ENCODE measurements at places on chromosomes 11 and 22.

- DNase-seq, result no peak
Measured at GRCh38 chr11:89147229-89147628, 30.4 kb upstream of the TYR start.

- no peak for DNase-seq
Measured at GRCh38 chr22:24010018-24010391, 1.1 kb upstream of the CABIN1 start.

GRCh38 chr22:49973018-49973961, 12.7 kb downstream of the PIM3 start:
- no peak for DNase-seq

- no peak for DNase-seq
Measured at GRCh38 chr11:32864555-32864954, 28.1 kb upstream of the QSER1 start.

DNA sequence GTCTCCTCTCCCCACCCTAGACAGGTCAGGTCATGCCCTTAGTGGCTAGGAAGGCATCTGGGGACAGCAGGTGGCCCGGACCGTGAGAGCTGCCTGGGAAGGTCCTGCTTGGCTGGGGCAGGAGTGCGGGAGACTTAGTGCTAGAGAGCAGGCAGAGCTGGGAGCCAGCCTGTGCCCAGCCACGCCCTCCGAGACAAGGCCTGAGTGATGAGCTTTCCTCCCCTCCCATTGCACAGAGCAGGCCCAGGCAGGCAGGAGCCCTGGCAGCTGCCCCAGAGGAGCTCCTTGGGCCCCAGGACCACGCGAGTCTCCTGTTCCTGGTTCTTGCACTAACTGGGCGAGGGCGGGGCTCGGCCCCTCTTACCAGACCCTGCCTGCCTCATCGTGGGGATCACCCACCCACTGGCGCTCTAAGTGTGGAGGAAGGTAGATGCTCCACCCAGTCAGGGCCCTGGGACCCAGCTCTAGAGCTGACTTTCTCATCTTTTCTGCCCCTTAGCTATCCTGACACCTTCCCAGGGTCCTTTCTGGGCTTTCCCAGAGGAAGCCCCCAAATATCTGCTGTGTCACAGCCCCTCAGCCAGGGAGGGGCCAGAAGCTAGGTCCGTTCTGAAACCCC, 44.9 kb downstream of the MACROD1 start:
- no peak for DNase-seq

DNA sequence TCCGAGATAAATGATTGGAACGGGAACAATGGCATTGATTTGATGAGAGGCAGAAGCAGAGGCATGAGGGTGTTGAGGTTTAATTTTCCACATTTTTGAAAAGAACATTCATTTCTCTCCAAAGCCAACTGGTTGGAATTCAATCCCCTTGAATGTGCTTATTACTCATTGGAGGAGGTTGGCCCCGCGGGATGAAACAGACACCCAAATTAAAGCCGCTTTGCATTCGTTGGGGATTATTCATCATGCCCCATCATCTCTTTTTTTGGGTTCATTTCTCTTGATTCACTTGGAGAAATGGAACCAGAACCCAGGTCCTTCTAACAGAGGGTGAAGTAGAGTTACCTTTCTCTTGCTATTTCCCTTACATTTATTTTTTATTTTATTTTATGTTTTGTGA, 47.6 kb upstream of the PARVG start:
- DNase-seq, result peak; percentile 89

- no peak for DNase-seq
Measured at GRCh38 chr11:105189581-105189980, 50.0 kb upstream of the CARD18 start.

- no peak for DNase-seq
Measured at GRCh38 chr11:72786305-72787215, 7.3 kb downstream of the STARD10 start.

GRCh38 chr11:69834251-69834650, 15.0 kb upstream of the FGF3 start:
- no peak for DNase-seq

GRCh38 chr11:65114538-65115171, 2.8 kb downstream of the ZNHIT2 start:
- DNase-seq, result no peak

- no peak for DNase-seq
Measured at GRCh38 chr22:41343300-41343699, 38.4 kb upstream of the TEF start.

- DNase-seq, result no peak
Measured at GRCh38 chr22:22698263-22698750, 53.9 kb downstream of the GGTLC2 start.

GRCh38 chr11:118443590-118444218, 7.4 kb downstream of the KMT2A start:
- DNase-seq, result no peak

- DNase-seq, result no peak
Measured at GRCh38 chr11:1006762-1007161, 29.8 kb downstream of the MUC6 start.

- no peak for DNase-seq
Measured at GRCh38 chr22:24878969-24879368, 67.5 kb downstream of the LHFPL7 start.

DNA sequence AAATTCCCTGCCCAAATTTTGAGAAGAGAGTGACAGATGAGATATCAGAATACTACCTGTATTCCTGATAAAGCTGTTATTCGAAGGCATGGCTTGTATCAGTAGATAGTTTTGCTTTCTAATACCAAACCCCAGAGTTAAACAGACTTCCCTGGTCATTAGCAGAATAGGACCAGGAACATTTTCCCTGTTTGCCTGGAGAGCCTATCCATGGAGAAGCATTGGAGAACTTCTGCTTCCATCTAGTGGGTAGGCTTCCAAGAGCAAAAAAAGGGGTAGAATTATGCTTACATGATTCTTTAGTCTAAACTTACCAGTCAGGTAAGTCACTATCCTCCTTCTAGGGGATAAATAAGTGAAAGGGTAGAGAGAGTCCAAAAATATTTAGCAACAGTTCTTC, 14.2 kb downstream of the PDE3B start:
- DNase-seq, result no peak

GRCh38 chr11:128891913-128892398, 800 bp downstream of the KCNJ5 start:
- DNase-seq, result no peak

DNA sequence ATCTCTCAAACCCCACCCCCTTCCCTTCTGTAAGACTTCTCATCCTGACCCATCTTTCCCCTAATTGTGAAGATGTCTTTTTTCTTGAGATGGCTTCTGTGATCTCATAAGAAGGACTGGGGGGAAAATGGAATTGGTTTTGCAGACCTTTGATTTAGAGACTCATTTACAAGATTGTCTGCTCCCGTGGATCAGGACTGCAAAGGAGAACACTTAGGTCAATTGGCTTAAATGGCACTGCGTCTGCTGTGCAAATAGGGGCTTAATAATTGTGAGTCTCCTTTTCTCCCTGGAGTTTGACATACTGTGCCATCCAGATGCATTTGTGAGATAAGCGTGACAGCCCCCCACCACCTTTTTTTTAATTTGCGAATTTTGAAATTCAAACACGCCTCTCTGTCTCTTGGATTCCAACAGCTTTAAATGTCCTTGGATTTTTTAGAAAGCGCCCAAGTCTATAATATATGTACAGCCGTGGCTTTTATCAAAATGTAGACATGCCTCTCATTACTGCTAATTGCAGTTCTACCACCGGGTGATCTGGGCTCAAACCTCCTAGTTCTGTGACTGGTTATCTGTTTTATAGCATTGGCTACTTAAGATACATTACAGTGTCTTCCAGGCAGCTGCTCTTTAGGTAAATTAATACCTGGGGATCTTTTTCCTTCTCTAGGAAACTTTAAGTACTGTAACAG, 150.0 kb downstream of the DBX1 start:
- no peak for DNase-seq

- DNase-seq, result no peak
Measured at GRCh38 chr11:81135570-81135969, 1598.1 kb downstream of the FAM181B start.

DNA sequence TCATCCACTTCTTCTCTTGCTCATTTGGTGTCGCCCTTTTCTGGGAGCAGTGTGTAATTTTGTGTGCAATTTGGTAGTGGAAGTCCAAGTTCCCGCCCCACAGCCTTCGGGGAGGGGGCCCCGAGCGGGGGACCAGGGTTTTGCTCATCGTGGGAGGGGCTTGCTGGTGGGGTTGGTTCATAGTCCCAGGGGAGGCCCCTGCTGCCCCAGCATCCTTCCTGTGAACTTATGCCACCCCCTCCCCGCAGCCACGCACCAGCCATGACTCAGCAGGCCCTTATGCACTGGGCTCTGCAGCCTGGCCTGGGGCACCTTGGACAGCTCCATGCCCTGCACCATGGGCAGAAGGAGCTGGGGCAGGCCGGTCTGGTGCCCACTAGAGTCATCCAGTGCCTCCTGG, 1183.6 kb downstream of the BRD1 start:
- DNase-seq, result no peak

DNA sequence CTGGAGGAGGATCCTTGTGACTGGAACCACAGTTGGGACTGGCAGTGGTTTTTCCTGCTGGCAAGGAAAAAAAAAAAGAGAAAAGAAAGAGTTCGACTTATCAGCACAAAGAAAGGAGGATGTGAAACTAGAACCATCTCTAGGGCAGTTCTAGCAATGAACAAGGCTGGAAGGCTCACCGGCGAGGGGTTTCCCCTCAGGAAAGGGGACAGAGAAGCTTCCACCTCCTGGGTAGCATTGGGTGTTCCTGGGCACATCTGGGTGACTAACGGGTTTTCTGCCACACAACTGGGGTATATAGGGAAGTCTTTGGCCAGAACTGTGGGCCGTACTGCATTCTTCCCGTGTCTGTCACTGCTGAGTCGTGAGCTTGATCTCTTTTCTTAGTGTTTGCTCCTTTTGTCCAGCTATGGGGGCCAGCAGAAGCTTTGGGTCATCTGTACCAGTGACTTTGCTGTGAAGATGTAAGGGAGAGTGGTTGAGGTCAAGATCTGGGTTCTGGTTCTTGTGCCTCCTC, 109.4 kb upstream of the OR4B1 start:
- DNase-seq, result no peak

- no peak for DNase-seq
Measured at GRCh38 chr11:8035200-8035855, 45.7 kb upstream of the TUB start.

DNA sequence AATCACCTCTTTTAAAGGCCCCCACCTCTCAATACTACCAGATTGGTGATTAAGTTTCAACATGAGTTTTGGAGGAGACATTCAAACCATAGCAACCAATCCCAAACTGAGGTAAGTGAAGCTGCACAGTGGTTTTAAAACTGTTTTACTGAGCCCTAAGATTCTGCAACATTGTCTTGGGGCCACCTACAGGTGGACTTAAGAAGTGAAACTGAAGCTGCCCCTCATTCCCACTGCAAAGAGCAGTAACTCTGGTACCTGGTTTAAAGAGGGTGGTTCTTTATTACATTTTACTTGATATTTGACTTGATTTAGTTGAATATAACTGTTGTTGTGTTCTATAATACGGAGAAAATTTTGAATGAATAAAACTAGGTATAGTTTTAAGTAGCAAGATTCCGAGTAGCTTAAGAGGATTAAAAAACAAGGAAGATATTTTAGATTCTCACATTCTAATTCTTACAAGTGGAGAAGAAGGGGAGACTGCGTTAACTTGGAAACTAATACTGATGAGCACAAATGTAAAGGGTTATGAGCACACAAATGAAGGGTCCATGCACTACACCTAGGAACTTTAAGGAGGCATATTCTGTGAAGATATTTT, 26.7 kb downstream of the SYT9 start:
- DNase-seq, result peak; percentile 12

DNA sequence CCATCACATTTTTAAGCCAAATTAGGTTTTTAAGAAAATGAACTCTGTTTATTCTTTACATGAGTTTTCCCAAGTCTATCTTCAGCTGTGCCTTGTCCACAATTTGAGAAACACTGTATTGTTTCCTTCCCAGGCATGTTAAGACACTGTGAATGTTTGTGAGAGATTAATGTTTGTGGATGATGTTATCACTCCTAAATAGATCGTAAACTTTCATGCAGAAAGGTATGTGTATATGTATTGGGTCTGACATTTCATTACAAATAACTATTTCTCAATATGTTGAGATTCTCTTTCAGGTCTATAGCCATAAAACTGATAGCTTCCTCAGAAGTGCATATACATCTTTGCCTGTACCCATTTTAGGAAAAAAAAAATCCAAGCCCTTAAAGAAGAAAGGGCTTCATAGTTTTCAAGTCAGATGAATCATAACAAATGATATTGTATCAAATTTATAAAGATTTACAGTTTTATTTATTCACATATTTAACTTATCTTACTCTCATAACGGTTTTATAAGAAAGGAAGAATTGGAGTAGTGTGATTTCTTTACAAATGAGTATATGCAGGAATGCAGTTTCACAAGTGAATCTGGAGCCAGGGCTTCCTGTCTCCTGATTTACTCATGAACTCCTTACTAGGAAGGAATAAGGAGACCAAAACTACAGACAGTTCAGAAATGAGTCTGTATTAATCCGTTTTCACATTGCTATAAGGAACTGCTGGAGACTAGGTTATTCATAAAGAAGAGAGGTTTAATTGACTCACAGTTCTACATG, 11.2 kb downstream of the OR8D1 start:
- DNase-seq, result no peak

DNA sequence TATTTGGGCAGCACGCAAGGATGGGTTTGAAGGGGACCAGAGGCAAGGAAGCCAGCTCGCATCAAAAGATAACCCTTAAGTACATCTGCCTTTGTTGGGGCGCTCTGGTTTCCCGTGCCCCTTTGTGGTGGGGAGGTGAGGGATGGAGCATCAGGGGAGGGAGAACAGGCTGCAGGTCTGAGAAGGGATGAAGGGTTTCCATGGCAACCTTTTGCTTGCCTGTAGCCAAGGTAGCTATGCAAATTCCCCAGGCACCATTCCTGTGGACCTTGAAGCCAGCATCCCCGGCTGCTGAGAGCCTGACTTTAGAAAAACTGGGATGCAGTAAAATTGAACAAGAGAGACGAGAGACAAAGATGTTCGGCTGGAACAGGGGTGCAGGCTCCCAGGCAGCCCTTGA, 75.7 kb downstream of the SEZ6L start:
- DNase-seq, result no peak

GRCh38 chr22:48263791-48264351, 1501.4 kb downstream of the TBC1D22A start:
- DNase-seq, result no peak

DNA sequence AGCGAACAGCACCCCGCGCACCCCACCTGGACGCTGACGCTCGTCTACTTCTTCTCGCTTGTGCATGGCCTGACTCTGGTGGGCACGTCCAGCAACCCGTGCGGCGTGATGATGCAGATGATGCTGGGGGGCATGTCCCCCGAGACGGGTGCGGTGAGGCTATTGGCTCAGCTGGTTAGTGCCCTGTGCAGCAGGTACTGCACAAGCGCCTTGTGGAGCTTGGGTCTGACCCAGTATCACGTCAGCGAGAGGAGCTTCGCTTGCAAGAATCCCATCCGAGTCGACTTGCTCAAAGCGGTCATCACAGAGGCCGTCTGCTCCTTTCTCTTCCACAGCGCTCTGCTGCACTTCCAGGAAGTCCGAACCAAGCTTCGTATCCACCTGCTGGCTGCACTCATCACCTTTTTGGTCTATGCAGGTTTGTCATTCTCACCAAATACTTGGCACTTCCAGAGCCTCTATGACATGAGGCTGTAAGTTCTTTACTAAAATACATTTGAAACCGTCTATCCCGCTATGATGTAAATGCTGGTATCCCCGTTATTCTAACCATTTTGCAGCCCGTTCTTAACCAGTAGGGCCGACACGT, 535 bp downstream of the AQP11 start:
- peak; percentile 13 for DNase-seq

- no peak for DNase-seq
Measured at GRCh38 chr11:112759418-112759817, 201.8 kb upstream of the NCAM1 start.

Measured in astrocyte of the cerebellum (primary cell).